ENCODE measurements at places on chromosomes 2 and 18. TPM values are rescaled to one million over a fixed set of nuclear protein-coding genes. Genes with fewer than 3 reads are reported as not detected.

The SLC4A3 gene
- total RNA-seq, result 0.25 TPM

The MAP3K19 gene
- total RNA-seq, result not detected

The INHA gene
- not detected for total RNA-seq

The GKN2 gene
- total RNA-seq, result not detected

The SLC16A14 gene
- total RNA-seq, result 0.06 TPM

The SERPINB10 gene
- total RNA-seq, result not detected

The PSMA8 gene
- not detected for total RNA-seq

The HOXD1 gene
- 8.1 TPM for total RNA-seq

The HES6 gene
- 2.3 TPM for total RNA-seq

The SH3RF3 gene
- total RNA-seq, result 3.1 TPM

The TOGARAM2 gene
- total RNA-seq, result 0.13 TPM

The NR4A2 gene
- under 0.01 TPM for total RNA-seq

The ERICH2 gene
- not detected for total RNA-seq

The POMC gene
- 0.76 TPM for total RNA-seq

The IL37 gene
- total RNA-seq, result not detected

The AQP4 gene
- not detected for total RNA-seq

The SLC4A1AP gene
- 19.9 TPM for total RNA-seq

The MXD1 gene
- 2.3 TPM for total RNA-seq

The SCYGR4 gene
- total RNA-seq, result not detected

The FBLN7 gene
- 4.4 TPM for total RNA-seq

The USP40 gene
- 35.7 TPM for total RNA-seq

The RESP18 gene
- total RNA-seq, result not detected

The POU3F3 gene
- total RNA-seq, result not detected

The ABCB11 gene
- under 0.01 TPM for total RNA-seq

The PLCD4 gene
- total RNA-seq, result 0.32 TPM

The NEURL3 gene
- 0.32 TPM for total RNA-seq

The CTLA4 gene
- 0.16 TPM for total RNA-seq

The AGXT gene
- total RNA-seq, result not detected

The IRS1 gene
- 0.06 TPM for total RNA-seq

The ZNF385B gene
- not detected for total RNA-seq

The HIBCH gene
- 10.2 TPM for total RNA-seq

The CD8B gene
- not detected for total RNA-seq

The SULT1C4 gene
- 82.8 TPM for total RNA-seq

The SP5 gene
- total RNA-seq, result not detected

The CPO gene
- 0.19 TPM for total RNA-seq

The IL1R2 gene
- not detected for total RNA-seq

The ALS2 gene
- total RNA-seq, result 19.3 TPM

The SMYD5 gene
- total RNA-seq, result 11.0 TPM

The DTNB gene
- total RNA-seq, result 4.2 TPM

The RNU2-63P gene
- 14.6 TPM for total RNA-seq

The LYG2 gene
- not detected for total RNA-seq

The LDLRAD4 gene
- 24.7 TPM for total RNA-seq

The REG3A gene
- total RNA-seq, result not detected

The ARL6IP6 gene
- total RNA-seq, result 21.8 TPM

The EPHA4 gene
- total RNA-seq, result 10.4 TPM

The ANO7 gene
- 0.32 TPM for total RNA-seq

The PSTPIP2 gene
- 3.6 TPM for total RNA-seq

The HAAO gene
- total RNA-seq, result not detected

The NPHP1 gene
- 1.9 TPM for total RNA-seq

The CNDP1 gene
- not detected for total RNA-seq

The SP140 gene
- total RNA-seq, result not detected

The RBFA gene
- 37.8 TPM for total RNA-seq

The GCG gene
- total RNA-seq, result not detected

The TEKT4 gene
- total RNA-seq, result not detected

The MAT2A gene
- 139 TPM for total RNA-seq

Data from bladder microvascular endothelial cell (primary cell).